Stimulated activated CD4-positive, alpha-beta T cell treated with anti-CD3 and anti-CD28 coated beads, TNF-alpha, amount 100 ng/mL, for 24 hours (primary cell): ENCODE measurements at places on chromosomes 12 and 14.

GRCh38 chr12:118694128-118694775 is 287.1 kb upstream of the SRRM4 start:
- no peak for DNase-seq

DNA sequence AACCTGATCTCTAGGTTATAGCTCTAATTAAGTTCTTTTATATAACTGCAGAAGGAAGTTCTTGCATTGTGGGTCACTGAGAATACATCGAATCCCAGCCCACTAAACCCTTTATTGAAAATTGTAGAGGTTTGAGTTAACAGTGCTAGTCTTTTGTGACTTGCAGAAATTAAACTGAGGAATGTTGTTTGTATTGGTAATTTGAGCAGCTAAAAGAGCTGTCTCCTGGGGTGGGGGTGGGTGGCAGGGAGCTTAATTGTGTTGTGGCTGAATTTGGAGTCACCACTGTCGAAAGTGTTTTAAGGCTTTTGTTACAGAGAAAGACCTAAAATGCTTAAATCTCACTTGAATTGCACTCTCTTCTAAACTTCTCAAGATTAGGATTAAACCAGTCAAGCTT is 3.2 kb upstream of the COX8C start:
- no peak for DNase-seq

DNA sequence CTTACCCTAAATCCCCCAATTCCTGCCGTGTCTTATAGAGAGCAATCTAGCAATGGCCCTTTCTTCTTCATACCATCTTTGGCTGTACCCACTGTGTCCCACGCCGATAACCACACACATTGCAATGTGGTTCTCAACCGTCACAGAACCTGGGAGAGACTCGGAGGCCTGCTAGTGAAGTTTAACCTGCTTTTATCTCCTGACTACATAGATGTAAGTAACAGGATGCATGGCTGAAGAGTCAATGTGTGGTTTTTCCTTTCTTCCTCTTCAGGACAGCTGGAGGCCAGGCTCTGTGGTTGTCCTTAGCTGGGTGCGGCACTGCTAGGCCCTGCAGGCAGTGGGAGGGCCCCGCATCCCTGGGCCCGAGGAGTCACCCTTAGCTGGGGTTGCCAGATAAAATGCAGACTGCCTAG is 51.3 kb downstream of the ZNF664 start:
- DNase-seq: no peak

DNA sequence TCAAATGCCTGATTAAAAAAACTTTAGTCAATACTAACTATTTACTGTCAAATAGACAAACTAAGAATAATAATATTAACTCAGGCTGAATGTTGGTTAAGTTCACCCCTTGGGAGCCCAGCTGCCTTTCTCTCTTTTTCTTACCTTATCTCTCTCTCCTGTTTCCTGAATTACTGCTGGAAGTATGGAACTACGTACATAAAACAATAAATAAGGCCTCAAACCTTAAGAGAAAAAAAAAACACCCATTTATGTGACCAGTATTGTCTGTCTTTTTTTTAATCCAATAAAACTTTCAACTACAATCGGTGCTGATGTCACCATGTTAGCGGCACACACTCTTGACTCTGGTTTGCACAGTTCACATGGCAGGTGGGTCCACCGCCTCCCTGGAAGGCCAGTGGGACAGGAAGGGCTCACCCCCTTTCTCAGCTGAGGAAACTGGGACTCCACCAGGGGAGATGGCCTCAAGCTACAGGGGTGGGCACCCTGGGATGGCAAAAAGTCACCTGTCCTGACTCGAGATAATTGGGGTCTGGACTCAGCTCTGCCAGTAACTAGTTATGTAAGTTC is 21.3 kb downstream of the BCL11B start:
- no peak for DNase-seq

- no peak for DNase-seq
Observed at GRCh38 chr14:32211068-32211404, 8.0 kb upstream of the RNU6-8 start.

GRCh38 chr12:112627851-112628250 is 163.7 kb upstream of the RPH3A start:
- DNase-seq: no peak

DNA sequence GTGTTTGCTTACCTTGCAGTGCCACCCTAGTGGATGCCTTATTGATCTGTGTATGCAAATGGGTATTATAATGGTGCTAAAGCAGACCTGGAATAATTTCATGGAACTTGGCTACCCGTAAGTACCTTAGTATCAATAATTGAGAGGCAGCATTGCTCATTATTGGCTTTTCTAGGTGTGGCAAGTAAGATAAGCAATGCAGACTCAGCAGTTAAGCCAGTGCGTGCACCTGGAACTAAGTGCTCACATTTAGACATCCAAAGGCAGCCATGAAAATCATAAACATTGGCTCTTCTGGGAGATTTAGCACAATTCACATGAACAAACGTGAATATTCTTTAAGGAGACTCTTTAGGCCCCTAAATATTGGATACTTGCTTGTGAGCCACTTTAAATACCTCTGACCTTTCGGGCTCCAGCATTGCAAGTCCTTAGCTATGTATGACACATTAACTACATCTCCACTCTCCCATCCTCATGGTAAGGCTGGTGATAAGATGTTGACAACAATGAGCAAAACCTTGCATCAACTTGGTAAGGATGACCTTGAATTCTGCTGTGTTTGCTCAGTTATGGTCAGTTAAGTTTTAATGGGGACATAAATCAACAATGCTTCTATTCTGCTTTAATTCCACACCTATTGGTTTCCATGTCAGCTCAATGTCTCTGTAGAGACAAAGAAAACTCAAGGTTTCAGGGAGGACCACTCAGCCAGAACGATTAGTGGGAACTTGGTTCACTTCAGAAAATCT is 112.0 kb downstream of the SLC5A8 start:
- DNase-seq: no peak

- no peak for DNase-seq
Observed at GRCh38 chr12:2111826-2112225, 59.0 kb downstream of the CACNA1C start.

GRCh38 chr14:77140359-77141213 is 1.0 kb downstream of the ZDHHC22 start:
- DNase-seq: no peak

GRCh38 chr12:59689776-59690175 is 93.9 kb downstream of the SLC16A7 start:
- DNase-seq: no peak

DNA sequence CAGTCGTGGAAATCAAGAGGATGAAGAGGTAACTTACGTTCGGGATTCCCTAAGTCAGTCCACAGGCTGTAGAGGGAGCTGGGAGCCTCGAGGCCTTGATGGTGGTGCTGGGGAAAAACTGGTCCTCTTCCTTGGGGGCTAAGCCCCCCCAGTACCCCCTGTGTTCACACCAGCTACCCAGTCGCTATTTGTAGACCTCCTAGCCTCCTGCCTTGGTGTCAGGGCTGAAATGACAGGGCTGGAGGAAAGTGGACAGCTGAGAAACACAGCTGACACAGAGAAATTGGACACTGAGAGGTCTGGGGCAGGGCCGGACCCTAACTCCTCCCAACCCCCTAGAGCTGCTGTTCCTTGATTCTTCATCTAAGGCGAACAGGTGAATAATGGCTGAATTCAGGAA is at the start of gene STAC3:
STAC3 (minus strand) TSS at position 232 of the 400 bp plus-strand sequence. CDS start 1,551 bp downstream, outside the sequence.
- no peak for DNase-seq

- no peak for DNase-seq
Observed at GRCh38 chr12:108307006-108307405, 32.1 kb downstream of the CMKLR1 start.

DNA sequence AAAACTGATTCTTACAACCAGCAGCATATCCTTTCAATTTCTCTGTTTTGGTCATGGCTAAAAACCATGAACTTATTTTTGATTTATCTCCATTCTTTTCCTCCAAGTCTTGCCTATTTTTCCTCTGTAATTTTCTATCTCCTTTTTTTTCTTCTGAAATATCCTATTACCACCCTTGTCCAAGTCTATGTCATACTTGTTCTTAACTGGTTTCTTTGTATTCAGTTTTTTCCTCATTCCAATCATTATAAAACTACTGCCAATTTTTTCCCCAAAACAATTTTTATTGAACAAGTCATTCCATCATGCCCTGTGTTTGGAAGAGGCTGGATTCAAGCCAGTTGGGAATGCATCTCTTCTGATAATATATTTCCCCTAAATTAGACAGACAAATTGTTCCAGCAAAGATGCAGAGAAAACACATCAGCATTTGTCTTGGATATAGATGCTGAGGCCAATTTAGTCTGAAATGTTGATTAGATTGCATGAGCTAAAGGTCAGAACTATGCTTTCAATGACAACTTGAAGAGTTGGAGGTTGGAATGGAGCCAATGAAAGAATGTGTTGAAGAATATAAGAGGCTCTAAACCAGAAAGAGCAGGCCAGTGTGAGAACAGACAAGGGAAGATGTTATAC is 30.7 kb downstream of the OTOGL start:
- no peak for DNase-seq

GRCh38 chr12:58812214-58812613 is 108.1 kb downstream of the LRIG3 start:
- DNase-seq: no peak

GRCh38 chr12:64742416-64742815 is 16.8 kb downstream of the GNS start:
- no peak for DNase-seq
